ENCODE measurements at places on chromosomes 7 and 10.

DNA sequence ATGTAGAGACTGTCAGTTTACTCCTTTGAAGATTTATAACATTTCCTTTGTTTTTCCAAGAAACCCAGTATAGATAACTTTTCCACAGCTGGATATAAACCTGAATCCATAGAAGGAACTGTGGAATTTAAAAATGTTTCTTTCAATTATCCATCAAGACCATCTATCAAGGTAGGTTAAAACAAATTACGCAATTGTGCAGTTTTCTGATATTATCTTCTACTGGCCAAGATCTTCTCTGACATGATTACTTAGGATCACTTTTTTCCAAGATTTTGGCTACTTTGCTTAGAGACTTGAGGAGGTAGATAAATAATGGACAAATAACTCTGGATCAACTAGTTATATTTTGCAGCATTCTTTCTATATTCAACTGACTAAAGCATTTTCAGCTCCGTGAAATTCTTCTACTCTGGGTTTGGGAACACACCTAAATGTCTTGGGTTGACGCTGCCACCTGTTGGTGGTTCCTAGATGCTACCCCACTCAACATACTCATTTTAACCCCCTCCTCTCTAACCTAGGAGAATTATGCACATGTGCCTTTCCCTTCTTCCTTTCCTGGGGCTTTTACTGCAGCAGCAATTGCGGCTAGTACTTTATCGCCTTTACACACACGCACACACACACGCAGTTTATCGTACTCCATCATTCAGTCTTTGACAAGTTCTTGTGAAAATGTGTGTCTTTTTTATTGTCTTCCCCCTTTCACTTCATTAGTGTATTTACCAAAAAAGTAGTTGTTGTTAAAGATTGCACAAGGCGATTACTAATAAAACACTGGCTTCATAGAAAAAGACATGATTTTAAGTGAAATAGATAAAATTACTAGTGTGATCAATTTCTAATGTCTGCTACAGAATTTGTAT is 32.7 kb downstream of the ABCB5 start:
- DNase-seq = peak; percentile 29

GRCh38 chr7:50564171-50564570 is 1.0 kb downstream of the DDC start:
- no peak for DNase-seq

GRCh38 chr7:50962281-50962883 is 179.7 kb upstream of the GRB10 start:
- no peak for DNase-seq

GRCh38 chr10:130515670-130516069 is 379.5 kb downstream of the GLRX3 start:
- DNase-seq = no peak

DNA sequence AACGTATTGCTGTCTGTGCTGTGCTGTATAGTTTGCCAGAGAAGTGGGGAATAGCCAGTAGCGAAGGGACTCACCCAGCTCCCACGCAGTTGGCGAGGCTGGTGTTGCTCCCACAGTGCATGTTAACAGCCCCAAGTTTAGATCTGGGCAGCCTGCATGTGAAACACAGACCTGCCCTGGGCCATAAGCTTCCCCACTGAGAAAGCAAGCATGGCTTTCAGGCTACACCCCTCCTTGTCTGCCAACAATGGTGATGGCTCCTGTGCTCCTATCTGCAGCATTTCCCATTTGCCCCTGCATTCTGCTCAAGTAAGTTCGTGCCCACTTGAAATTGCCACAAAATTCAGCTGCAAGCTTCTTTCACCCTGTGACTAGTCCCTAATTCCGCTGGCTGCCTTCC is 57.5 kb downstream of the IPMK start:
- DNase-seq = no peak

- no peak for DNase-seq
Measured at GRCh38 chr7:6379886-6380285, 67.9 kb downstream of the DAGLB start.

GRCh38 chr7:7566651-7567611 is at the start of gene MIOS:
MIOS (plus strand) TSS chr7:7566884; CDS start chr7:7572476, 5,592 bp downstream.
- peak; percentile 90 for DNase-seq

DNA sequence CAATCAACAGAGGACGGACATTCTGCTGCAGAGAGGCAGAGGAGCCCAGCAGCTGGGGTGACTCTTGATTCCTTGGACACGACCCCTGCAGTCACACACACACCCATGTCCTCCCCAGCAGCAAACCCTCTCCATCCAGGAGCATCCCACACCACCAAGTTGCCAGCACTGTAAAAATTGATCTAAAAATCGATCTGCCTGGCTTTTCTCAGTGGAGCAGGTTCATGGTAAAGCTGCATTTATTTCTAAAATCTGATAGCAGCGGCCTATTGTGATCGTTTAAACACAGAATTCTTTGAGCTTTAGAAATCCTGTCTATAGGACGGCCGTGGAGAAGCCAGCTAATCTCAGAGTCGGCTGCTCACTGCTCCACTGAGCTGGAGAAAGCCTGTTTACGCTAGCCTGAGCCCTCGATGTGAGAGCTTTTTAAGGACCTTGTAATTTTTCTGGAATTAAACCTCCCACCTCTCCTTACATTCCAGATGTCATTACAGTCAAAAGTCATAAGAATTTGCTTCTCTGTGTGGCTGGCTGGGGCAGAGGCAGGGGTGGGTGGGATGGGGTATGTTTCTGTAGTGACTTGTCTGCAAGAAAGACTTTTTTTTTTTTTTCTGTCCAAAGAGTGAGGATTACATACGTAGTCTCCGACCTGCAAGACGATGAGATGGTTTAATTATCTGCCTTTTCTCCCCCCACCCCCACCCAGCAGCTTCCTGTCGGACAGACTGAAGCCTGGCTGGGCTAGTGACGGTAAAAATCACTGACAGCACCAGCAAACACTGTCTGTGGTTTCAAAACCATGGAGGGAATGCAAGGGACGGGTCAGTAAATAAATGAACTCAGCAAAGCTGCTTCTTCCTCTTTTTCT is 31.6 kb downstream of the TRIM8 start:
- no peak for DNase-seq

DNA sequence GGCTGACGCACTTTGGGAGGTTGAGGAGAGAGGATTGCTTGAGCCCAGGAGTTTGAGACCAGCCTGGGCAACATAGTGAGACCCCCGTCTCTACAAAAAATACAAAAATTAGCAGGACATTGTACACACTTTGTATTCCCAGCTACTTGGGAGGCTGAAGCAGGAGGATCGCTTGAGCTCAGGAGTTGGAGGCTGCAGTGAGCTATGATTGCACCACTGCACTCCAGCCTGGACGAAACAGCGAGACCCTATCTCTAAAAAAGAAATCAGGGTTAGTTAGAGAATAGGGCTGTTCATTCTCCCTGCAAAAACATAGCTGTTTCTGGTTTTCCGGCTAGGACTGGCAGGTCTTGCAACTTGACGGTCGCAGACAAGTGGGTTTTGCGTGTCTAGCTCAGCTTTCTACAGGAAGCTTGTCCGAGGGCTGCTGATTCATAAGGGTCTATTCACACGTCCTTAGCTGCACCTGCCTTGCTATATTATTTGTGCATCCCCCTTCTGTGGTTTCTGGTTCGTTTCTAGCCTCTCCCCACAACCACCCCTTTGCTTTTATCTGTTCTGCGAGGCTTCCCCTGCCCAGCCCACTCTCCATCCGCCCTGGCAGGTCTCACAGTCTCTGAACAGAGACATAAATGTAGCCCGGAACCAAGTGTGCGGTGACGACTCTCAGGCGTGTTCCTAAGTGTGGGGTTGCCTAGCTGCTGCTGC is 10.7 kb downstream of the AMZ1 start:
- no peak for DNase-seq

DNA sequence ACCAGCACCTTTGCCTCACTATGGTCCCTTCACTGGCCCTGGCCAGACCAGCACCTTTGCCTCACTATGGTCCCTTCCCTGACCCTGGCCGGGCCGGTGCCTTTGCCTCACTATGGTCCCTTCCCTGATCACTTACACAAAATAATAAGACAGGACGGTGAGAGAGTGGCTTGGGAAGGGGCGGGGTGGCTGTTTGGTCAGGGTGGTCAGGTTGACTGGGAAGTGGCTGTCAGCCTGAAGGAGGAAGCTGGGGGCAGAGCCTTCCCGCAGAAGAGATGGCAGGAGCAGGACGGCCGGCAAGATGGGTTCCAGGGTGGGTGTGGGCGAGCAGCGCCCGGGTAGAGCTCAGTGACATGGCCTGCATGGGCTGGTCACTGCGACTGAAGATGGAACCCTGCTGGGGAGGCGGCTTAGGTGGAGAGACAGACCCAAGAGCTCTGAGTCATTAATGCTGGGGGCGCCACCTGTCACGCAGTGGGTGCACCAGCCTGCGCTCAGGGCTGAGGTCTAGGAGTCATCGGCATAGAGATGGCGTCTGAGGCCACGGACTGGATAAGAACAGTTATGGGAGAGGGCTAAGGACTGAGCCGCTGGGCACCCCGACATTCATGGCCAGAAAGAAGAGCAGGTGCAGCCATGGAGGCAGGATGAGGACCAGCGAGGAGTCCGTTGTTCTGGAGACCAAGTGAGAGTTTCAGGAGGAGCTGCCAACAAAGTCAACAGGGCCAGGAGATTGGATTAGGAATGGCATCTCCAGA is 91.8 kb downstream of the CHST15 start:
- DNase-seq = no peak

- DNase-seq = no peak
Measured at GRCh38 chr10:113970641-113971040, 73.0 kb upstream of the ADRB1 start.

- DNase-seq = peak; percentile 66
Measured at GRCh38 chr10:71236286-71236685, 23.9 kb downstream of the UNC5B start.

DNA sequence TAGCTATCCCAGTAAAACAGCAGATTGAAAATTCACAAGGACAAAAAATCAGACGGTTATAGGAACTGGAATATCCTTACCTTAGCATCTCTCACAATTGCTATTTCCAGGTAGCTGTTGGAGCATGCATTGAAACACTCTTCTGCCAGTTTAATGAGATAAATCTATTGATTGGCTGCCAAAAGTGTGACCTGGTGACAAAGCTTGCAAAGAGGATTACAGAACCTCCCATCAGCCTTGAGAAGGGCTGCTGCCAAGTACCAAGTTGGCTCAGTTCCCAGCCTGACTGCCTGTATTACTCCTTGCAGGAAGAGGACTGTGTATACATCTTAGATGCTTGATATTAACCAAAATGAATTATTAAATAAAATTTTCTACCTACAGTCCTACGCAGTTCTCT is 5.1 kb downstream of the PRLHR start:
- no peak for DNase-seq

DNA sequence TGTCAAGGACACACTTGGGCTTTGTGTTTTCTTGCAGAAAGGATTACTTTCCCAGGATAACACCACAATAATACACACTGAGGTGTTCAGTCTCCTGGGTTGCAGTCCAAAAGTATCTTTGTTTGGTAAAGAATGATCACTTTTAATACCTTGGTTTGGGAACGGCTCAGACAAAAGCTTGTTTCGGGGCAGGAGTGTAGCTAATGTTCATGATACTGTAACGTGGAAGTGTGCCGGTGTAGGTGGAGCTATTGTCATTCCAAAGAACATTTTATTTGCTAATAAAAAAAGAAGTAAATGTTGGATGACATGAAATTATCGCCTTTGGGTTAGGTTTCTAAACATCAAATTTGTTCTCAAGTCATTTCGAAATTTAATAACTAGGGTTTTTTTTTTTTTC is 1.2 kb downstream of the EIF4H start:
- DNase-seq = no peak

DNA sequence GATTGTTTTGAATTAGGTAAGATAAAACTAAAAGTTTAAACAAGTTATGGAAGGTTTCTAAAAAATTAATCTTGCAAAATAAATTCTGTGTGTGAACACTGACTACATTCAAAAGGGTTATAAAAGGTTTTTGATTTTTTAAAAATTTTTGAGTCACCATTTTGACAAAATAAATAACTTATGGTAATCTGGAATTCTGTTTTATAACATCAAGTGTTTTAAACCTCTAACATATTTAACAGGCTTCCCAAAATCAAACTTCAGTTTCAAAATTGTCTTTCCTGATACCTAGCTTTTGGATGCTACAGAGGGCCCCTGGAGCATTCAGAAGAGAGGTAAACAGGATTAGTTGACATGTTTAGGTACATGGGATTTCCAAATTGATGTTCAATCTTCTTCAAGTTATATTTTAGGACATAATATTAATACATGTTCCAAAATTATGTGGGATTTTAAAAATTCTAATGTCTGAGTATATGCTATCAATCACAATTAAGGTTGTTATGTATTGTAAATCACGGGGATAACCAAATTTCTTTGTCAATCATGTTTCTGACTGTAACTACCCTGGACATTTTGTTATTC is 8.1 kb upstream of the CPA2 start:
- DNase-seq = no peak

DNA sequence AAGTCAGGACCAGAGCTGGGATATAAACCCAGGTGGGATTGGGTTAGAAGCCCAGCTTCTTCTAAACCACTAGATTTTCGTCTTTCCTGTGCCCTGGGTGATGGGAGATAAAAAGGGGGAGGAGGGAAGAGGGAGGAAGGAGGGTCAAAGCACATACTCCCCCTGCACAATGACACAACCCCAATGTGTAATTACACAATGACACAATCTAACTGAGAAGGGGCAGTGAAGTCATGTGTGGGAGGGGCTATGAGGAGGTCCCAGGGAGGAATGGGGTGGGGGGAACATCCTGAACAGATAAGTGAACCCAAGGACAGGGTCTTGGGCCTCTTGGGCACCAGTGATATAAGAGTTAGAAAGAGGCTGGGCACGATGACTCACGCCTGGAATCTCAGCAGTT is 44.5 kb downstream of the TECTB start:
- no peak for DNase-seq

DNA sequence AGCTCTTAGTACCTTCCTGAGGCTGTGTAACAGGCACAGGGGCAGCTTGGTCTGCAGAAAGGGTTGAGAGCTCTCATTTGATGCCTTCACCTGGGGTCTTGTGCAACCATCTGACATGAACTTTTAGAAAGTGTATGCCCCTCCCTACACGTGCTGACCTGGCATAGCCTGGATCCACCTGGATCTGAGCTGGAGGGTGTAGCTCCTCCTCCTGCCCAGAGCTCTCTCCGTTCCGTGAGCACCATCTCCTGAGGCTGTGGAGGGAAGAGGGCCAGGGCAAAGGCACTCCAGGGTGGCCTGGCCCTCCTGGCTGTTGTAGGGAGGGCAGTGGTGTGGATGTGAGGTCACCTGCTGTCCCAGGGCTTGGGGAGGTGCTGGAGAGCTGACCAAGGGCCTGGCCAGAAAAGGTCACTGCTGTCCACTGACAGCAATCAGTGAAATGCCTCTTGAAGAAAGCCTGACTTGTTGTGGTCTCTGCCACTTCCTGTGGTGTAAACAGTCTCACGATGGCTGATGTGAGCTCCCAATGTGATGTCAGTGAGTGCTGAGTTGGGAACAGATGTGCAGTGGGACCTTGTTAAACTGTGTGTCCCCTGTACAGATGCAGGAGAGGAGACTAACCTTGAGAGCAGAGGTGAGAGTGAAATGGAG is 23.0 kb downstream of the AMZ1 start:
- DNase-seq = no peak

Measured in right hindlimb (tissue), 1 donor.